Fibroblast of the conjunctiva (primary cell): ENCODE measurements at places on chromosomes 7 and 10.

GRCh38 chr7:4144811-4145510 is 537.1 kb upstream of the FOXK1 start:
- DNase-seq = peak; percentile 76

DNA sequence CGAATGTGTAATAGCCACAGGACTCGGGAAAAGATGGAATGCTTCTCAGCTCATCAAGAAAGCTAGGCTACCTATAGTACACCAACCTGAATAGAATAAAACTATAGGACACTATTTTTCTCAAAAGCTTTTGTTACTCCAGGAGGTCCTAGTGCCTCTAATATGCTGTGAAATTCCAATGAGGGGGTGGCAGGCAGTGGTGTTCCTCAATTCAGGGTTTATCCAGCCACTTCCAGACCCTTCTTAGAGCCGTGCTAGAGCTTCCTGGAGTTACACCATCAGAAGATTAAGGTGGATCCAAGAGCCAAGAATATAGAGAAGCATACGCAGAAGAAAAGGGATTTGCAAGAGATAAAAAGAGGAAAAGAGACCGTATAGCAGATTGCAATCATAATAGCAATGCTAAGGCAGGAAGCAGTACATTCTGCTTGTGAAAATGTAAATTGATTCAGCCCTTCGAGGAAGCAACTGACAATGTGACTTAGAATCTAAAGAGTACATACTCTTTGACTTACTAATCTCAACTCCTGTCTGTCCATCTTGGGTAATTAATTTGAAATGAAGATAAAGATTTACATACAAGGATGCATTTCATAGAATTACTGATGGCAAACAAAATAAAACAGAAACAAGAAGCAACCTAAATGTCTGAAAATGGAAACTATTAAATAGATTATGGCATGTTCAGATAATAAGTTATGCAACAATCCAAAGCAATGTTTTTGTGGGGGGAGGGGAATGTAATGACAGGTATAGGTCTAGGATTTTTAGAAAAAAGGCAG is 2.1 kb downstream of the ST8SIA6 start:
- DNase-seq = no peak

DNA sequence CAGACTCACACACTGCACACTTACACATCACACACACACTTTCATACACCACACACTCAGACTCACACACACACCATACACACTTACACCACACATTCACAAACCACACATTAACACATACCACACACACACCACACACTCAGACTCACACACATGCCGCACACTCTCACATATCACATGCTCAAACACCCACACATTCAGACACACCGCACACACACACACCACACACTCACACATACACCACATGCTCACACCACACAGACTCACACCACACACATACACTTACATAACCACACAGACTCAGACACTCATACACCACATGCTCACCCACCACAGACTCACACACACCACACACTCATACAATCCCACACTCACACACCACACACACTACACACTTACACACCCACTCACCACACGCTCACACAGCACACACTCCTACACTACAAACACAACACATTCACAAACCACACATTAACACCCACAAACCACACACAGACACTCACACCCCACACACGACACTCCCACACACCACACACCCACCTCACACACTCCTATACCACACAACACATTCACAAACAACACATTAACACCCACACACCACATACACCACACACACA is 125.4 kb downstream of the EVX1 start:
- no peak for DNase-seq

- DNase-seq = no peak
These were observed 51.1 kb downstream of the ASB13 start for GRCh38 chr10:5615316-5615715.

GRCh38 chr10:69160809-69161241 is 19.2 kb upstream of the SUPV3L1 start:
- DNase-seq = no peak
